ENCODE measurements at places on chromosomes 3 and 15.

DNA sequence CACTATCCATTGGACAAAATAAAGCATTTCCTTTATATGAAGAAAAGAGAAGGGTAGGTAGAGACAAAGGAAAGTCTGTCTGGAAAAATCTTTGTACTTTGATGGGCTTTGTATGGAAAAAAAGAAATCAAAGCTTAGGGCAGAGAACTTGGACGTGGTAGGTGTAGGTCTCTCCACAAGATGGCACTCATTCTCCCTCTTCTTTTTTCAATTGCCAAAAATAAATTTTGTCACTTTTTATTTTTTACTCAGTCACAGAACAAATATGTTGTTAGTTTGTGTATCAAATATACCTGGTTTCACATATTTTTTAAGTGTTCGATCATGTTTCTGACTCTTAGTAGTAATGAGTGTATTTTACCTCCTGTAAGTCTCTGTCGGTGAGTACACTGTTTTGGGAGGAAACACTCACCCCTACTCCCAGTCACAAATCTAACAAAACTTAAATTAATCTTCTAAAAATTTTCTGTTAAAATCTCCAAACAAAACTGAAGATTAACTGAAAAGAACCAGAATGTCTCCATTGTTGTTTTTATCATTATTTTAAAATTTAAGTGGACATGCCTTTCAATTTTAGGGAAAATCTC, 415.8 kb upstream of the GOLIM4 start:
- peak; percentile 4 for DNase-seq

DNA sequence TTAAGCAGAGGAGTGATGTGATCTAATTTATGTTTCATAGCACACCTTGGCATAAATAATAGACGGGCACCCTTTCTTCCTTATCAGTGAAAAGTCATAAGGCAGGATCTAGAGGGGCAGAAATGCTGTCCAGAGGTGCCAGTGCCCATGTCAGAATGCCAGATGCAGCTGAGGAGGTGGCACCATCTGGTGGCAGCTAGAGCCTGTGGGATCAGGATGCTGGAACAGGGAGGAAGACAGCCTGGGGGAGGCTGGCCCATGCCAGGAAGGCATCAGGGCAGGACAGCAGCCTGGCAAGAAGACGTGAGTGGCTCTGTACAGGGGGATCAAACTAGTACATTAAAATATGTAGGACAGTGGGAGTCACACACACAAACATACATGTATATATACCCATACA, 16.5 kb downstream of the MYH15 start:
- no peak for DNase-seq

DNA sequence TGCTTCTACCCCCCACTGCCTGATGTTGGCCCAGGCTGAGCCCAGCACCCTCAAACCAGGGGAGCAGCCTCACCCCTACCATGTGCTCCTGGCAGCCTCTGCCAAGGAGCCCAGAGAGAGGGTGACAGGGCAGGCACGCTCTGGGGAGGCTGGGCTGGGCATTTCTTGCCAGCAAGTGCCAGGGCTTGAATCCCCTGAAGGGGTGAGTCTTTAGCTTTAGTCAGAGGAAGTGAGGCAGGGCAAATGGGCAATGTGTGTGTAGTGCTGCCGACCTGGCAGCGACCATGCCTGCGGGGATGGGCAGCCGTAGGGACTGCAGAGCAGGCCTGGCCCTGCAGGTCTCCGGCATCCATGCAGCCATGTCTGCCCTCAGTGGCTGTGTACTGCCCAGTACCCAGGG, 18.1 kb downstream of the DUSP7 start:
- no peak for DNase-seq

DNA sequence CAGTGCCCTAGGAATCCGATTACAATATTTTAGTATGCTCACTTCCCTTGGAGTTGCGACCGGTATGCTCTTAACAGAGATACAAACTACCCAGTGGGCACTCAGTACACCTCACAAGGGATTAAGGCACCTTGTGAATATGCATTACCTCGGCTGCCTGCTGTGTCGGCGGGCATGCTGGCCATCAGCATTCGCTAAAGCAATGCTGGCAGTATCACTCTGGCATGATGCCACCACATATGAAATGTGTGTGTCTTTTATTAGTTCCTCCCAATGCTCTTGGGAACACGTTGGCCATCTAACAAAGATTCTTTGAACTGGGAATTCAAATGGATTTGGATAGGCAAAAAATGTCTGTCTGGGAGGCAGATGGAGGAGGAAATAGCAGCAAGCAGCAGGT, 67.4 kb upstream of the FOXB1 start:
- no peak for DNase-seq

DNA sequence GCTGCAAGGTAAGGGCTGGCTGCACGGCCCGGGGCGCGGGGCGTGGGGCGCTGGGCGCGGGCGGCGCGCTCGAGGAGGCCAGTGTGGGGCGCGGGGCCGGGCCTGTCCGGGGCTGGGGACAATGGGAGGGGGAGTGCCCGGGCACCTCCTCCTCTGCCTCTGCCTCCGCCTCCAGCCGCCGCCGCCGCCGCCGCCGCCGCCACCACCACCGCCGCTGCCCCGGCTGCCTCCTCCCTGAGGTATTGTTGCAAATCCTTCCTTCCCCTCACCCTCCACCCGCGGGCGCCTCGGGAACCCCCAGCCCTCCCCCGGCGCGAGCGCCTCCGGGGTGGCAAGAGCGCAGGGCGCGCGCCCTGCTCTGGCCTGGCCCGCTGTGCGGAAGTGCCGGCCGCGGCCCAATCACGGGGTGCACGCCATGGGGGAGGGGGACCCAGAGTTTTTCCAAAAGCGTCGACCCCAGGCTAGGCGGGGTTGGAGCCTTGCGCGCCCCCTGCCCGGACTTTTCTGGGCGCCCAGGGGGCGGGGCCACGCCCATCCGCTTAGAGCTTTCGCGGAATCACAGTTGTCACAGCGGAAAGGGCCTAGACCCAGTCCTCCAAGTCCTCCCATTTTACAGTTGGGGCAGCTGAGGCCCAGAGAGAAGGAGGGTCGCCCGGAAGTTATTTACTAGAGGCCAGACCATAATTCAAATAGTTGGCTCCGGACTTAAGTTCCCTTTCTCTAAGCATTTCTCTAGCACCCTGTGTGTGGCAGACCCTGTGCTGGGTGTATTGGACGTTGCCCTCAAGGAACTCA, at the start of gene LPP:
Gene LPP (plus strand): TSS at position 144 of the 795 bp plus-strand sequence. CDS start 251,964 bp downstream, outside the sequence.
- peak; percentile 56 for DNase-seq

GRCh38 chr3:59284926-59285325, 235.1 kb upstream of the CFAP20DC start:
- DNase-seq, result no peak

- no peak for DNase-seq
Measured at GRCh38 chr3:127221446-127222035, 28.6 kb downstream of the PRR23E start.

DNA sequence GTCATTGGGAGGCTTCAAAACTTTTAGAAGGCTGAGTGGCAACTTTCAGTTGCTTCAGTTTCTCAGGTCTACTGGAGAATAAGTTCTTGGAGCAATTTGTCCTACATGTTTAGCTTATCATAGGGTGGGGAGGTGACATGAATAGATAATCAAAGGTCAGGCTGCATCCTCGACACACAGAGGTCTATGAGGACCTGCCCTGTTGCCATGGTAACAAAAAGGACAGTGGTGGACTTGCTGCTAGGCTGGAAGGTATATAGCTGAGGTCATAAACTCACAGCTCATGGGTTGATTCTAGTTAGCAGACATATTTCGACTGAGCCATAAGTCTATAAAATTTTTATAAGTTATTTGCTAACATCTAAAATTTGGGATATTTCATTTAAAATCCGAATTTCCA, 267.0 kb downstream of the THRB start:
- DNase-seq, result no peak

- DNase-seq, result no peak
Measured at GRCh38 chr3:62373215-62373614, at the start of gene FEZF2. Gene FEZF2 (minus strand): TSS chr3:62373550. CDS start chr3:62372868, 682 bp downstream.

GRCh38 chr15:99416191-99417188, 149.3 kb upstream of the MEF2A start:
- DNase-seq, result no peak

DNA sequence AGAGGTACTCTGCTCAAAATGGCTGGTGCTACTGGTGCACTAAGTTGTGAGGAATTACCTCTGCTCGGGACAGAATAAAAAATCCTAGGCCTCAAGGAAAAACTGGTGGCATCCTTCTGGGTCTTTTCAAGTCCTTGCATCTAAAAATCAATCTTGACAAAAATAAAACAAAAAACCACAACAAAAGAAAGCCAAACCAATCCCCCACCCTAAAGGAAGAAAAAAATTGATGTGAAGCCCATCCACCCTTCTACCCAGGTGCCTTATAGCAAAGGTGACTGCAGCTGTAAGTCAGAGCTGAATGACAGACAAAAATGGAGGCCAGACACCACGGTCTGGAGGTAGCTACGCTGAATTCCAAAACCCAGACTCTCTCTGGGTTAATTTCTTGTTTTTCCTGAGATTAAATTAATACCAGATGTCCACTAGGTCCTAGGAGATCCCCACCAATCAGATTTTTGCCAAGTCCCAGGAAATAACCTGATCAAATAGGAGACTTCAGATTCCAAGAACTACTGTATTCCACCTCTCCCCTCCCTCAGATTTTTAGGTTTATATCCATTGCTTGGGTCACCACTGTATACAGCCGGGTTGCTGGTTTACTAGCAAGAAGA, 33.5 kb downstream of the ABCC5 start:
- peak; percentile 45 for DNase-seq

GRCh38 chr15:39246523-39246922, 334.4 kb upstream of the THBS1 start:
- no peak for DNase-seq

DNA sequence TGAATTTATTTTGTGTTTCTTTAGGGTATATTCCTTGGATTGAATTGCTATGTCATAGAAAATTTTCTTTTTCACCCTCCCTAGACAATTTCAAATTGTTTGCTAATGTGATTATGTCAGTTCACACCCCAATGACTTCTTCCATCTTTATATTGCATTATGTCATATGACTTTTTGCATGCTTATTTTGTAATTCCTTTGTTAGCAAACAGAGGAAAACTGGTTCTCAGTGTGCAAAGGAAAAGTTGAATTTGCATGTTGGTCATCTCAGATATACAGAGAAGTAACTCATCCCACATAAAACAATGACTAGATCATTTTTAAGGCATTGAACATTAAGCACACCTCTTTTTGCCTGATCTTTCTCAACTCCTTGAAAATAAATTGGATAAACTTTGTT, 3.3 kb upstream of the RNF13 start:
- no peak for DNase-seq

GRCh38 chr3:131901686-131902085, 133.1 kb downstream of the CPNE4 start:
- DNase-seq, result peak; percentile 45
